Chondrocyte (in vitro differentiated cells): ENCODE measurements at places on chromosomes 4 and X.

DNA sequence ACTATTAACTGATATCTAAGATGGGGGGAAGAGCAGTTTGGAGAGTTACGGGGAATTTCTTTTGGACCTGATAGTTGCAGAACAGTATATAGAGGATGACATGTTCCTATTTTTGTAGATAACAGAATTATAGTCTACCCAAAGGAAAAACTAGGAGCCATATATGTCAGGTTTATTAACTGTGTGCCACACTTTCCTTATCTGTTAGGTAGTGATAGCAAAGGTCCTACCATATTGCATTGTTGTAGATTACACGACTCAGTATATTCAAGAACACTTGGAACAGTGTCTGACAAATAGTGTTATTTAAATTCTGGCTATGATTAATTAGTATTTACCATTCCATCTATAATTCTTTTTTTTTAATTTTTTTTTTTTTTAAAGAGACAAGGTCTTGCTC lies 175.3 kb downstream of the NR3C2 start:
- DNase-seq: no peak

GRCh38 chr4:27844376-27844775 lies 983.7 kb downstream of the STIM2 start:
- no peak for DNase-seq

- DNase-seq: no peak
Observed at GRCh38 chr4:67198727-67199126, 346.6 kb downstream of the CENPC start.

DNA sequence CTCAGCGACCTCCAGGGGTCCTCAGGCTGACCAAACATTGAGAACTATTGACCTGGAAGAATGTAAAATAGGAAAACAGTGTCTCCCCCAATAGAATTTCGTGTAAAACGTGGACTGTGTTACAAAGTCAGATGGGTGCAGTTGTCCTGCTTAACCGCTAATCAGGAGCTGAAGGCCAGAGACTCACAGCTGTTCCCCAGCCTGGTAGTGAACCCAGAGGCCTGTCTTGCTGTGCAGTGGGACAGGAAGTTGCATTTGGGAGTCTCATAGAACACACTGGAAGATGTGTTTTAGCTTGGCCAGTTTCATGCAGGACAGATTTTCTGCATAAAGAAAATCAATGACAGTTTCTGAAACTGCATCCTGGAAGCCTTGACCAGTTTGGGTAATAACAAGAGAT lies 151.5 kb downstream of the PTTG2 start:
- no peak for DNase-seq

GRCh38 chrX:2479420-2479780 lies 21.4 kb downstream of the DHRSX start:
- peak; percentile 55 for DNase-seq

- DNase-seq: no peak
Observed at GRCh38 chr4:174522183-174523024, at the start of gene HPGD. Gene HPGD (minus strand): TSS chr4:174522488. CDS start chr4:174522451, 37 bp downstream.

DNA sequence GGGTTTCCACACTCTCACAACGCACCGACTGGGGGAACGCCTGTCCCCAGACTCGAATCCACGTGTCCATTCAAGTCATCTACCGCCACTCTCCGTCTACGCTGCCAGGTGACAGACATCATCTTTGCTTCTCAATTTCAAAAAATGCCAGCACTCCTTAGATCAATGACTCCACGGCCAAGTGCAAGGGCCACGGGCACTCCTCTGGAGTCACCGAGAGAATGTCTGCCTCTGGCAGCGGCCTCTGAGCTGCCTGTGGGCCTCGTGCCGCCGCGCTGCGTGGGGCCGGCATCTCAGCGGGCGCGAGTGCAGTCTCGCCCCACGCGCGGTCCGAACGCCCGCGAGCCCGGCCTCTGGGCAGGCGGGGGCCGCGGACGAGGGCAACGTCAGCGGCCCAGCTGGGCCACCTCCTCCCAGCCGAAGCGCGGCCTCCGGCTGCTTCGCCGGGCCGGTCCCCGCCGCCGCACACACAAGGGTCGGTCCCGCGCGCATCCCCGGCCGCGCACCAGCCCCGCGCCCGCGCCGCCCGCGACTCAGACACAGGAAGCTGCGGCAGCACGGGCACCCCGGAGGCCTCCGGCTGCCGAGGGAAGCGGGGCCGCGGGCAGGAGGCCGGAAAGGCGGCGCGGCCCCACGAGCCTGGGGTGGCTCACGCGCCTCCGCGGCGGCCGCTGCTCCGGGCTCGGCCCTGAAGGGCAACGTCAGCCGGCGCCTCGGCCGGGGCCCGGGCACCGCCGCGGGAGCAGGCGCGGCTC lies 450 bp downstream of the ACSL1 start:
- DNase-seq: no peak

DNA sequence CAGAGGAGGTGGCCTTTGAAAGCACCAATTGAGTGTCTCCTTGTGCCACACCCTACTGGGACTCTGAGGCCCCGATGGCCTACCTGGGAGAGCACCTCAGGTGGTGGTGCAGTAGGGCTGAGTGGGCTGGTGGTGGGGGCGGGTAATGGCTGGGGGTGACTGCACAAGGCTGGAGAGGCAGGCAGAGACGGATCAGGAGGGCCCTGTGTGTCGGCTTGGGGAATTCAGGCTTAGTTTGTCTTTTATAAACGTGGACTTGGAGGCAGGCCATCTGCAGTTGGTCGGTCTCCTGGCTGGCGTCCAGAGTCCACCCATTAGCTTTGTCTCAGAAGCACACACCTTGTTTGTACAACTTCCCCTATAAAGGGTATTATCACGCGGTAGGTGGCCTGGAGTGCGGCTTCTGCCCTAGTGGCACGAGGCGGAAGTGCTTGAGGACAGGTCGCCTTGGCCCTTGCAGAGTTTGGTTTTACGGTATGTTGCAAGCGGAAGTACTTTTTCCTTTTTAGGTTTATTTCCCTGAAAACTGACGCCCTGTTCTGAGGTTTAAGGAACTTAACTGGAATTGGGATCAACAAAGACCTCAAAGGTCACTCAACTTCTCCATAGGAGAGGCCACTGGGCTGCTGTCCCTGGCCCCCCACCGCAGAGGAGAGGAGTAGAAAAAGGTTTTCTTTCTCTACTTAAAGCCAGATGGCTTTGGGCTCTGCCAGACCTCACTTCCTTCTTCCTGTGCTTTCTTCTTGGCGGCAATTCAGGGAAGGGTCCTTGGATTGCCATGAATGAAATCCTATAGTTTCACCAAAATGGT lies 8.0 kb downstream of the TBC1D14 start:
- DNase-seq: no peak

GRCh38 chr4:139910106-139910505 lies 243.9 kb downstream of the MAML3 start:
- DNase-seq: no peak

GRCh38 chrX:48937054-48937907 lies 18.5 kb upstream of the PIM2 start:
- DNase-seq: no peak

DNA sequence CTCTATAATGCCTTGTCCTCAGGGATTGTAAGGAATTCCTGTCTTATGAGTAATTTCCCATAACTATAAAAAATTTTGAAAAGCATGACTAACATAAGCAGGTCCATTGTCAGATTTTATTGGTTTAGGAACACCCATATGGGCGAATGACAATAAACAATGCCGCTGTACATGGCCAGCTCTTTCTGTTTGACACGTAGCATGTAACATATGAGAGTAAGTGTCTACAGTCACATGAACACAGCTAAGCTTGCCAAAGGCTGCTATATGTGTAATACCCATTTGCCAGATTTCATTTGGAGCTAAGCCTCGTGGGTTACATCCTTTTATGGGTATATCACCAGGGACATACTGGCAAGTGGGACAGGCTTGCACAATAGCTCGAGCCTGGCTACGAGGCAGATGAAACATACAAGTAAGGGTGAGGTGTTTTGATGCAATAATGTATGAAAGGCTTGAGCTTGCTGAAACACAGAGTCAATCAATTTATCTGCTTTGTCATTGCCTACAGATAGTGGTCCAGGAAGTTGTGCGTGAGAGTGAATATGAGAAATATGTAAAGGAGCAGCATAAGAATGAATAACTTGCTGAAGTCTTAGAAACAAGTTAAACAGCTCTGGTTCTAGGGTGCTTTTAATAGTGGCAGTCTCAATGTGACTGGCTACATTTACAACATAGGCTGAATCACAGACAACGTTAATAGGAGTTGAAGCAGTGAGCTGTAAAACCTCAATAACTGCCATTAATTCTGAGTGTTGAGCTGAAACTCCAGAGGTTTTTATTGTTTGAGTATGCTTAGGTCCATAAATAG lies 67.4 kb upstream of the UGT2B10 start:
- DNase-seq: no peak

DNA sequence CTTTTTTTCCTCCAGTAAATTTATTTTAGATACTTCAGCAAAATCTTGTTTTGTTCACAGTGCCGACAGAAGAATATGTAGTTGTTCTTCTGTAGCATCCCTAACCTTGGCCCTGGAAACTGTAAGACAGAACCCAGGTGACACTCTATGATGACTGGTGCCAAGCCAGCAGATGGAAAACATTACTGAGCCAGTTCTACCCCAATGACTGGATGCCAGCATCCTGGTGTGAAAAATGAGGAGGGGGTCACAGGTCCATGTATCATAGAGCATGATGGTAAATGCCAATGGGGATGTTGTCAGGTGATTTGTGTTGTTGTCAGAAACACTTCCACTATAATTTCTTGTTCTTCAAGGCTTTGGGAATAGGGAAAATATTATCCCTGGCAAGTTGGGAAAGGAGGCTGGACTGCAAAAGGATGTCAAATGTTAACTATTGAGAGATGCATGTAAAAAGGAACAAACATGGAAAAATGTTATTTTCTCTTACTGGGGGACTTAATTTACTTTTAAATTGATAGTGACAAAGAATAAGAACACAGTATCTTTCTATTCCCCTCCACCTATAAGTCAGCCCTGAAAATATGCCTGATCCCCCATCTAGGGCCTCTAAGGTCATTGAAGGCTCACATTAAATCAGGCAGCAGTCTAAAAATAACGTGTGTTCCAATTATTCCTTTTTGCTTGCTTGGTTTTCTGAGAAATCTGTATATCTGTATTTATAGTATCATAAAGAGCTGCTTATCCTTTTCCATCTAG lies 159.8 kb downstream of the RASL11B start:
- DNase-seq: no peak

DNA sequence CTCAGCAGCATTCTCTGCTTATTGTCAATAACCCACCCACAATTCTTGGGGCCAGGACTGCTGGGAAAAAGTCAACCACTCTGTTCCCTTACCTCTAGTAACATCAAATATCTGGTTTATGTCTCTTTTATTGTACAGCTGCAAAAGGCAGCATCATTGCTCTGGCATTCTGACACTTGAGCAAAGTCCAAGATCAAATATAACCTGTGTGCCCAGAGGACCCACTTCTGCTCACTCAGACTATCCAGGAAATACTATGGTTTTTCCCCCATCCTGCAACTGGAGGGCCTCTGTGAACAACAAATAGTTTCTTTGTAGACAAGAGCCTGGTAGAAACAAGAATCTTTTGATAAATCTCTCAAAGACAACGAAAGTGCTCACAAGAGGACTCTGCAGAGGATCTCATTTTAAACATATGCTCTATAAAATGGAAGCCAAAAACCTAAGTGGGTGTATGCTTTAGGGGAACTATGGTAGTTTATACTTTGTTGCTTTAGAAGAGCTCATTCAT lies 154.7 kb downstream of the RAB28 start:
- DNase-seq: no peak

- DNase-seq: no peak
Observed at GRCh38 chrX:8815460-8816065, 14.4 kb upstream of the FAM9A start.

GRCh38 chr4:66516940-66517339 lies 846.7 kb upstream of the EPHA5 start:
- DNase-seq: no peak

DNA sequence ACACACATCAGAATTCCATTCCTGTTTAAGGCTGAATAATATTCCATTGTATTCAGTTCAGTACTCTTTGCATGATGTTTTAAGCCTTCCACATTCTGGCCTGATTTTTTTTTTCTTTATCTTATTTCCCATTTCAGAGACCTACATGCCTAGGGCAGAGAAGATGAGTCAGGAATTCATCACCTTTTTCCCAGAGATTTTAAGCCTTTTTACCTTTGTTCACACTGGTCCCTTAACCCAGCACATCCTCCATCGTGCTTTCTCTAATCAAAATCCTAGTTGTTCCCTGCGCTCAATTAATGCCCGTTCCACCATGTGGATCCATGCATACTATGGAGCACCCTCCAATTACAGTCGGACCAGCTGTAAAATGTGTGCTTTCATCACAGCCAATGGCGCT lies 245.1 kb downstream of the DHX15 start:
- DNase-seq: no peak

DNA sequence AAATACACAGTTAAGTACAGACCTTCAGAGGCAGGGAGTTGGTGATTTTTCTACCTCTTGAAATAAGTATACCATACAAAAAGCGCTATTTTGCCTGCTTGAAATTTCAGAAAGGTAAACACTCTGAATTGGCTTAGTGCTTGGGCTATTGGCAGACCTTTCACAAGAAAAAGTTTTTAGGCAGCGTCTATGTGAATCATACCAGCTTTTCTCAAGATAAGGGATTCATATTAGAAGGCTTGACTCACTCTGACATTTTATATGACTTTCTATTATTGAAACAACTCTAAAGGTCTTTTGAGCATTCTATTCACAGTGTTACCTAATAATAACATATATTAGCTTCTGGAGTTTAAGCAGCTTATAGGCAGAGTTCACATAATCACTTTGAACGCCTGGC lies 286.4 kb upstream of the FAT1 start:
- no peak for DNase-seq

DNA sequence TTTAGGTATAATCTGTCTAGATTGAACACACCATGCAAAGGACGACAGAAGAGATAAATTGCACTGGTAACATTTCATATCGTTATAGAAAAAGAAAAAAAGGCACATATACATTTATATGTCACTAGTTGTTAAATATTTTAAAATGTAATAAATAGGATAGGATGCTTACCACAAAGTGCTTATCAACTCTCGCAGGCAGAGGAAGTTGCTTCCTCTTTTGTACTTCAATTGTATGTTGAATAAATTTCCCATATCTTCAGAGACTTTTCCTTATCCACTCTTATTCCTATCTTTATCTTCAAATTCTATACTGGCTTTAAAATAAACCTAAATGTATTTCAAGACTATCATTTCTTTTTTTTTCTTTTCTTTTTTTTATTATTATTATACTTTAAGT lies 163.3 kb upstream of the SPOCK3 start:
- no peak for DNase-seq
